ENCODE measurements at places on chromosomes 7 and 10. TPM values are rescaled to one million over a fixed set of nuclear protein-coding genes. Genes with fewer than 3 reads are reported as not detected.

INPP5A gene
- total RNA-seq: 32.5 TPM

NXPH1 gene
- 0.10 TPM for total RNA-seq

HOXA2 gene
- total RNA-seq: 0.89 TPM

TRDMT1 gene
- 17.7 TPM for total RNA-seq

TNS3 gene
- 44.7 TPM for total RNA-seq

ACTL6B gene
- not detected for total RNA-seq

LRRC18 gene
- total RNA-seq: 0.39 TPM

SCIN gene
- total RNA-seq: 0.99 TPM

TMEM130 gene
- 1.3 TPM for total RNA-seq

SLIT1 gene
- 0.59 TPM for total RNA-seq

CPN1 gene
- total RNA-seq: not detected

ACHE gene
- 9.8 TPM for total RNA-seq

PLAU gene
- total RNA-seq: 29.1 TPM

TCAF2 gene
- 1.2 TPM for total RNA-seq

SYT15 gene
- 0.79 TPM for total RNA-seq

FKBP6 gene
- not detected for total RNA-seq

ALOX5 gene
- total RNA-seq: 9.4 TPM

C10orf53 gene
- not detected for total RNA-seq

ABCC2 gene
- 2.1 TPM for total RNA-seq

HOXA1 gene
- 0.59 TPM for total RNA-seq

INHBA gene
- 6.5 TPM for total RNA-seq

CNTNAP2 gene
- 1.9 TPM for total RNA-seq

SAP25 gene
- total RNA-seq: 0.39 TPM

HOGA1 gene
- total RNA-seq: 0.99 TPM

NAT16 gene
- total RNA-seq: not detected

FGF8 gene
- total RNA-seq: not detected

NEBL gene
- total RNA-seq: 29.3 TPM

CCL24 gene
- 1.2 TPM for total RNA-seq

CLCN1 gene
- 0.20 TPM for total RNA-seq

AKR1D1 gene
- not detected for total RNA-seq

SLC26A5 gene
- 0.20 TPM for total RNA-seq

PAPSS2 gene
- total RNA-seq: 7.2 TPM

TDRD1 gene
- total RNA-seq: 0.20 TPM

C7orf57 gene
- 0.10 TPM for total RNA-seq

TSPAN13 gene
- 19.7 TPM for total RNA-seq

BBS9 gene
- 40.5 TPM for total RNA-seq

TMEM196 gene
- total RNA-seq: under 0.01 TPM

GBX1 gene
- total RNA-seq: 0.30 TPM

FAM20C gene
- 11.8 TPM for total RNA-seq

SEC24C gene
- 39.4 TPM for total RNA-seq

PSD gene
- 7.5 TPM for total RNA-seq

CHST15 gene
- total RNA-seq: 16.5 TPM

MYOZ1 gene
- total RNA-seq: 122 TPM

KEL gene
- total RNA-seq: 4.5 TPM

USP54 gene
- total RNA-seq: 34.8 TPM

LAMB1 gene
- 212 TPM for total RNA-seq

MALRD1 gene
- 12.8 TPM for total RNA-seq

POLR2J gene
- 12.4 TPM for total RNA-seq

TRIM8 gene
- total RNA-seq: 49.2 TPM

CCDC126 gene
- 16.7 TPM for total RNA-seq

CUZD1 gene
- total RNA-seq: 0.59 TPM

ABCB4 gene
- 6.3 TPM for total RNA-seq

Measured in skin of body (tissue), 3 donors.